Breast epithelium (tissue), 4 donors: ENCODE measurements at places on chromosomes 6 and 20. TPM values are rescaled to one million over a fixed set of nuclear protein-coding genes. Genes with fewer than 3 reads are reported as not detected.

- DNase-seq = no peak
- H3K27ac ChIP-seq = peak overlapping the region; percentile 56
- no peak overlapping the region for H3K4me3 ChIP-seq
- no peaks in the 10 kb centered on the region for H3K4me1 ChIP-seq
Observed at GRCh38 chr6:85459224-85459901, 9.5 kb downstream of the NT5E start.

GRCh38 chr6:122886481-122886880 lies 97.4 kb downstream of the SMPDL3A start:
- H3K27me3 ChIP-seq = no peaks in the 10 kb centered on the region
- H3K4me1 ChIP-seq = no peaks in the 10 kb centered on the region
- no peak overlapping the region for H3K4me3 ChIP-seq
- H3K36me3 ChIP-seq = no peaks in the 10 kb centered on the region
- no peak overlapping the region for H3K27ac ChIP-seq

DNA sequence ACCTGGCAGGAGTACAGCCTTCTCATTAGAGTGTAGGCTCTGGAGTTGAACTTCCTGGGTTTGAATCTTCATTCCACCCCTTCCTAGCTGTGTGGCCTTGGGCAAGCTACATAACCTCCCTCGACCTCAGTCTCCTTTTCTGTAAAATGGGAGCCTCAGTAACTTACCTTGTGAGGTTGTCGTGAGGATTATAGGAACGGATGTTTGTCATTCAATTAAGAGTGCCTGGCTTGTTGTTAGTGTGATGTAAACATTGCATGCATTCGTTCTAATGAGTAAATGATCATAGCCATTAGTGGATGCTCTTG lies 45.2 kb downstream of the TOX2 start:
- H3K27ac ChIP-seq = no peak overlapping the region
- H3K4me1 ChIP-seq = no peaks in the 10 kb centered on the region
- peaks cover 22% of the 10 kb centered on the region for H3K27me3 ChIP-seq
- DNase-seq = no peak

DNA sequence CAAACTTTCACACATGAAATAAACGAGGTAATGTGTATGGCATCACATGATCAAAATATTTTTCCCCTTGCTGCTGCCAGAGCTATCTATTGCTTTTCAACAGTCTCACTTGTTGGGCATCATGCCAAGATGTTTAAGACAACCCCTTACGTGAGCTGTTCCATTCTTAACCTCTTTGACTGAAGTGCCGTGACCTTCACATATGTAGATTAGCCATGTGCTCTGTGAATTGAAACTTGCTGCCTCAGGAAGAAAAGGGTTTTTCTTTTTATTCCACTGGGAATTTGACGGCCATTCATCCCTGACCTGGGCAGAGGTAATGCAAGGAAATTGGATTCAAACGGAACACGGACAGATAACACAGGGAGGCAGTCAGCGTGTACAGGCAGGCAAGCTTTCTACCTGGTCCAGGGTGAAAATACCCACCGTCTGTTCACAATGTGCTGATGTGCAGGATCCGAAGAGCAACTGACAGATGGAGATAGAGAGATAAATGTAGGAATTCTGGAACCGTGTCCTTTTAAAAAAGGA lies 14.2 kb downstream of the ARID1B start:
- no peaks in the 10 kb centered on the region for H3K4me1 ChIP-seq
- H3K36me3 ChIP-seq = no peaks in the 10 kb centered on the region
- no peak for DNase-seq
- no peak overlapping the region for H3K27ac ChIP-seq

KCNQ2 gene
- not detected for total RNA-seq

DSN1 gene
- 11.9 TPM for total RNA-seq

SOBP gene
- 5.6 TPM for total RNA-seq

PHACTR3 gene
- 0.16 TPM for total RNA-seq
